ENCODE measurements at places on chromosomes 3 and 15. TPM values are rescaled to one million over a fixed set of nuclear protein-coding genes. Genes with fewer than 3 reads are reported as not detected.

DNA sequence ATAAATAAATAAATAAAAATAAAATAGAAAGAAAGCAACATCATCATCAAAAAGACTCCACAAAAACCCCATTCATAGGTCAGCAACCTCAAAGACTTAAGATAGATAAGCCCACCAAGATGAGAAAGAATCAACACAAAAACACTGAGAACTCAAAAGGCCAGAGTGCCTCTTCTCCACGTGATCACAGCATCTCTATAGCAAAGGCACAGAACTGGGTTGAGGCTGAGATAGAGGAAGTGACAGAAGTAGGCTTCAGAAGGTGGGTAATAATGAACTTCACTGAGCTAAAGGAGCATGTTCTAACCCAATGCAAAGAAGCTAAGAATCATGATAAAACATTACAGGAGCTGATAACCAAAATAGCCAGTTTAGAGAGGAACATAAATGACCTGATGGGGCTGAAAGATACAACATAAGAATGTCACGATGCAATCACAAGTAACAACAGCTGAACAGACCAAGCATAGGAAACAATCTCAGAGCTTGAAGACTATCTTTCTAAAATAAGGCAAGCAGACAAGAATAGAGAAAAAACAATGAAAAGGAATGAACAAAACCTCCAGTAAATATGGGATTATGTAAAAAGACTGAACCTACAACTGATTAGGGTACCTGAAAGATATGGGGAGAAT, 26.4 kb downstream of the GNB5 start:
- H3K27ac ChIP-seq: peak overlapping the region; percentile 82
- DNase-seq: no peak
- H3K4me1 ChIP-seq: peaks cover 36% of the 10 kb centered on the region
- H3K27me3 ChIP-seq: no peaks in the 10 kb centered on the region
- peaks cover 4% of the 10 kb centered on the region for H3K36me3 ChIP-seq

GRCh38 chr3:71397046-71397445, 186.5 kb downstream of the FOXP1 start:
- H3K27me3 ChIP-seq: no peaks in the 10 kb centered on the region
- peak overlapping the region; percentile 94 for H3K27ac ChIP-seq
- no peak for DNase-seq
- H3K36me3 ChIP-seq: peaks cover 8% of the 10 kb centered on the region
- peaks cover 45% of the 10 kb centered on the region for H3K4me1 ChIP-seq
- no peak overlapping the region for H3K4me3 ChIP-seq

DNA sequence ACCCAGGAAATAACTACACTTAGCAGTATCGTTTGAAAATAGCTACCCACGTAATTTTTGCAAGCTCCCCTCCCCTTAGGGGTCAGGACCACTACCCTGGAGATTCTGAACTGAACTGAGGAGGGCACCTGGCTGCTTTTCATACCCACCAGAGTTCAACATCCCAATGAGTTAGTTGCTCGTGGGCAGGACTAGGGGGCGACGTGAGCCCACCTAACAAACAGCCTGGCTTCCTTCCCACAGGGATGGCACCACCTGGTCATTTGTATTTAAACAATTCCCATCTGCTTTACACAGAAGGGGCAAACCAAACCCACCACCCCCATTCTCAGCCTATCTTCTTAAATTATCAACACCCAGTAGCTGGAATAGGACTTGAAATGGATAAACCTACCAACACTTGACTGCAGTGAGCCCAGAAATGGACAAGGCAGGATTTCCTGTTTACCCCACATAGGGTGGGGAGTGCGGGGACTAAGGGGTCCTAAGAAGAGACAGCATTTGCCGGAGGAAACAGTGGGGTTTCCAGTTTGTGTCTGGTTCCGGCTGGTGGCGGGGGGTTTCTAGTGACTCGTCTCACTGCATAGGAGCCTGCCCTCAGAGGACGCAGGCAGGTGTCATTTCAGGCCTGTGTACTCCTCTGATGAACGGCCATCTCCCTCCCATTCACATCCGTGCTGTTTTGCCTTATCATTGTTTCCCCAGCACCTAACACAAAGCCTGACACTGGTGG, 11.6 kb upstream of the VGLL4 start:
- no peaks in the 10 kb centered on the region for H3K36me3 ChIP-seq
- DNase-seq: no peak
- peak overlapping the region; percentile 61 for H3K27ac ChIP-seq
- no peak overlapping the region for H3K4me3 ChIP-seq
- H3K27me3 ChIP-seq: no peaks in the 10 kb centered on the region

DNA sequence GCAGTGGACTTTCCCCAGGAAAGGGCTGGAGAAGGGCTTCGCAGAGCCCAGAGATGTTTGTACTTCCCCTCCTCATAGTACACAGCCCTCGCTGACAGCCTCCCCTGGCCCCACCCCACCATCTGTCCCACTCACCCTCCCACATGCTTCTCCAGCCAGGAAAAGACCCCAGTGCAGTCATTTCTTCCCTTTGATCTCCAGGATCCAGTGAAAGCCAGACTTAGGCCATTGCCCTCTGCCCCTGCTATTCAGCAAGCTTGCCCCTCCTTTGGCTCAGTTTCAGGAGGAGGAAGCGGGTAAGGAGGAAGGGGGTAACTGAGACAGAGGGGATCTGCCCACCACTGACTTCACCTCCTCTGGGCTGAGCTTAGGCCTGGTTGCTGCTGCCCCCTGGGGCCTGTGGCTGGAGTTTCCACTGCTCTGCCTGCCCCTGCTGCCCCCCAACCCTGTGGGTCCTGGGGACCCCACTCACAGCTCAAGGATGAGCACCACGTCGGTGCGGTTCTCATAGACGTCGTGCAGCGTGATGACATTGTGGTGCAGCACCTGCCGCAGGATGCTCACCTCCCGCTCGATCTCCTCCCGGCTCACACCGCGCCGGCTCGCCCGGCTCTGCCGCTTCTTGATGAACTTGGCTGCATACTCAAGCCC, 63.1 kb downstream of the DAPK2 start:
- no peak for DNase-seq
- no peaks in the 10 kb centered on the region for H3K36me3 ChIP-seq
- no peak overlapping the region for H3K4me3 ChIP-seq
- H3K27ac ChIP-seq: no peak overlapping the region

GRCh38 chr3:184765730-184766074, 46.3 kb upstream of the VPS8 start:
- H3K27me3 ChIP-seq: peaks cover 35% of the 10 kb centered on the region
- H3K4me1 ChIP-seq: peaks cover 4% of the 10 kb centered on the region
- H3K36me3 ChIP-seq: peaks cover 2% of the 10 kb centered on the region
- H3K27ac ChIP-seq: no peak overlapping the region

GRCh38 chr3:157559401-157559800, 56.2 kb upstream of the VEPH1 start:
- H3K27me3 ChIP-seq: peaks cover 16% of the 10 kb centered on the region
- no peaks in the 10 kb centered on the region for H3K4me1 ChIP-seq
- no peak overlapping the region for H3K4me3 ChIP-seq
- DNase-seq: no peak
- no peaks in the 10 kb centered on the region for H3K36me3 ChIP-seq
- H3K27ac ChIP-seq: no peak overlapping the region

DNA sequence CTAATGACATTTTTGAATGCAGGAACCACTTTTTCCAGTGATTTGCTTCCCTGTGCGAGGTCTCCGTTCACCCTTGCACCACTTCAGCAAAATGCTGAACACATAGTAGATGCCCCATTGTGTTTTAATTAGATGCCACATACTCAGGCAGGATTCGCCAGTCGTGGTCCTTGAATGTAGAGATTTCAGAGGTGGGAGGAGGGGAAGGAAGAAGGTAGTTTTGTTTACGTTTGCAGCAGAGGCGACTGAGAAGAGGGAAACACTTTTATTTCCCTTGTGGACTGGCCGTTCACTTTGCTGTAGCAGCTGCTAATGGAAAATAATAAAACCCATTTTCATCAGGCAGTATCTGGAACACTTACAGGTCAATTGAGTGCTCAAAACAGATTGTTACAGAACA, 262.8 kb upstream of the TBL1XR1 start:
- H3K27me3 ChIP-seq: no peaks in the 10 kb centered on the region
- no peak overlapping the region for H3K4me3 ChIP-seq
- H3K27ac ChIP-seq: no peak overlapping the region
- no peak for DNase-seq

GRCh38 chr15:50260969-50261496, 4.5 kb downstream of the HDC start:
- peak overlapping the region; percentile 9 for H3K27ac ChIP-seq
- peaks cover 2% of the 10 kb centered on the region for H3K27me3 ChIP-seq
- no peak overlapping the region for H3K4me3 ChIP-seq
- peaks cover 2% of the 10 kb centered on the region for H3K36me3 ChIP-seq

DNA sequence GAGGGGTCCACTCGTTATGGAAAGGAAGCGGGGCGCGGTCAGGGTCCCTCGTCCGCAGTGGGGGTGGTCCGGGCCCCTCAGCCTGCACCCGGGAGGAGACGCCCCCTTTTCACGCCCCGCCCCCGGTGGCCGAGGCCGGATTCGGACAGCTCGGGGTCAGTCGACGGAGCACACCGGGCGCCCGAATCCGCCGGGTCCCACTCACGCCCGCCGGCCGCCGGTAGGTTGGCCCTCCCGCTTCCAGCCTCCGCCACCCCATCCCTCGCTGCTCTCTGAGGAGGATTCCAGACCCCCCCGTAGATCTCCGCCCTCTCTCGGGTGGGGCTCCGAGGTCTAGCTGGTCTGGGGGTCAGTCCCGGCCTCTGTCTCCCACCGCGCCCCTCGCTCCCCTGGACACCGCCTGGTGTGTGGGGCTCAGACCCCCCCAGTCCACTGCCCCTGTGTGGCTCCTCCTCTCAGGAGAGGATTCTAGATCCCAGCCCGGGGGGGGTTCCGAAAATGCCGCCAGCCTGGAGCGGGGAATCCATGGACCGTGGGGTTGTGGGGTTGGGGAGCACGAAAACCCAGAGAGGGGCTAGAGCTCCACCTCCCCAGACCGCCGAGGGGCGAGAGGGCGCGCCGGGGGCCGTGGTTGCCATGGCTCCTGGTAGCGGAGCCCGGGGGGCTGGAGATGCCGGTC, 725 bp downstream of the CHL1 start:
- H3K27me3 ChIP-seq: peaks cover 8% of the 10 kb centered on the region
- DNase-seq: no peak
- peaks cover 3% of the 10 kb centered on the region for H3K36me3 ChIP-seq
- H3K27ac ChIP-seq: no peak overlapping the region
- H3K4me1 ChIP-seq: no peaks in the 10 kb centered on the region

DNA sequence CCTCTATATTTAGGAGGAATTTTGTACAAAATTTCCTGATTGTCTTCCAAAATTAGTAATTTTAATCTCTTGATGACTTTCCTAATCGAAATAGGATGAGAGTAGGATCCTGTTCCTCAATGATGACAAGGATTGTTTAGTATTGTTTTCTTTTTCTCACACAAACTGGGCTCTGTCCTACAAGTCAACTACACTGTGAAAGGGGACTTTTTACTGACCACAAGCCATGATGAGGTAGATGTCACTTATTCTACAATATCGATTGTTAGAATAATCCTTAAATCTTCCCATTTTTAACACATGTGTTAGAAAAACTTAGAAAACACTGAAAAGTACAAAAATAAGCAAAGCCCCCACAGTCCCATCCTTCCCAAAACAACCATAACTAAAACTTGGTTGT, 35.8 kb upstream of the TSC22D2 start:
- no peak overlapping the region for H3K4me3 ChIP-seq
- H3K4me1 ChIP-seq: peaks cover 8% of the 10 kb centered on the region
- no peak for DNase-seq
- no peak overlapping the region for H3K27ac ChIP-seq

DNA sequence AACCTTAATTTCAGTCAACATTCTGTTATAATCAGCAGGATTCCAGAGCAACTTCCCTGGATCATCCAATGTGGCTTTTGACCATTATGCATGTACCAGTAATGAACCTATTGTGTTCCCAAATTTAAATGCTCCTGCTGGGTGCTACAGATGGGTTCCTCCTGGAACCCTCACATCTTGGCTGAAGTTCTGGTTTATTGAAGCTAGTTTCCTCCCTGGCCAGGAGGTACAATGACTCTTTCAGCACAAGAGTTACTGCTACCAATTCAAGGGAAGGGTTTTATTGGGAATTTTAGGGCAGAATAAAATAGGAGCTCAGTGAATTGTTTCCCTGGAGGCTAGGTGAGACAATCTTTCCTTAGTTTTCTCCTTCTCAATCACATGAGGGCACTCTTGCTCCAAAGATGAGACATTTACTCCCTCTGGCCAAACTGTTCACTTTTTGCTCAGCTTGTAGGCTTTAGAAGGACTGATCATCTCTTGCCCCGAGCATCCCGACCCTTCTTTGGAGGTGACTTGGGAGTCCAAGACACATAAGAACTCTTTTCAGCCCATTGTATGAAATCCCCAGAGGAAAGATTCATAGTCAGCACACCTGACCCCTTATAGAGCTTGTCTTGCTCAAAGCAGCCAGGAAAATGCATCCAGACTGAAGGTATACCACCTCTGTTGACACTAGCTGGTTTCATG, 8.8 kb upstream of the NPHP3 start:
- no peaks in the 10 kb centered on the region for H3K4me1 ChIP-seq
- H3K27ac ChIP-seq: no peak overlapping the region
- H3K27me3 ChIP-seq: peaks cover 42% of the 10 kb centered on the region
- no peak for DNase-seq
- H3K4me3 ChIP-seq: no peak overlapping the region
- H3K36me3 ChIP-seq: no peaks in the 10 kb centered on the region

- H3K27me3 ChIP-seq: peaks cover 53% of the 10 kb centered on the region
- no peak overlapping the region for H3K4me3 ChIP-seq
- no peak for DNase-seq
- H3K36me3 ChIP-seq: no peaks in the 10 kb centered on the region
- peaks cover 4% of the 10 kb centered on the region for H3K4me1 ChIP-seq
These were observed 3.1 kb downstream of the RARB start for GRCh38 chr3:25430935-25431770.

- no peak for DNase-seq
- H3K27me3 ChIP-seq: peaks cover 24% of the 10 kb centered on the region
- no peaks in the 10 kb centered on the region for H3K4me1 ChIP-seq
These were observed 5.1 kb downstream of the NLGN1 start for GRCh38 chr3:173402656-173403055.

GRCh38 chr15:69414701-69415167, 585 bp downstream of the KIF23 start:
- no peak for DNase-seq
- H3K4me1 ChIP-seq: peaks cover 17% of the 10 kb centered on the region
- no peak overlapping the region for H3K27ac ChIP-seq
- H3K4me3 ChIP-seq: peak overlapping the region; percentile 75
- peaks cover 2% of the 10 kb centered on the region for H3K36me3 ChIP-seq
- H3K27me3 ChIP-seq: peaks cover 6% of the 10 kb centered on the region

GRCh38 chr3:8445861-8446260, 55.8 kb upstream of the LMCD1 start:
- H3K27ac ChIP-seq: no peak overlapping the region
- no peaks in the 10 kb centered on the region for H3K36me3 ChIP-seq
- DNase-seq: no peak
- no peak overlapping the region for H3K4me3 ChIP-seq
- no peaks in the 10 kb centered on the region for H3K4me1 ChIP-seq
- peaks cover 34% of the 10 kb centered on the region for H3K27me3 ChIP-seq

CTXND1 gene
- total RNA-seq: not detected

XCR1 gene
- total RNA-seq: not detected

LINS1 gene
- 53.5 TPM for total RNA-seq

MITF gene
- total RNA-seq: 3.8 TPM

GOLGA8R gene
- 2.2 TPM for total RNA-seq

WWTR1 gene
- total RNA-seq: 1.2 TPM

FOXB1 gene
- total RNA-seq: 0.22 TPM

UCN2 gene
- total RNA-seq: not detected

RETNLB gene
- not detected for total RNA-seq

BNC1 gene
- not detected for total RNA-seq

TRIM42 gene
- not detected for total RNA-seq

IL20RB gene
- 4.2 TPM for total RNA-seq

SKOR1 gene
- total RNA-seq: 2.2 TPM

ARPIN gene
- not detected for total RNA-seq
